ENCODE measurements at places on chromosomes 2 and 18.

DNA sequence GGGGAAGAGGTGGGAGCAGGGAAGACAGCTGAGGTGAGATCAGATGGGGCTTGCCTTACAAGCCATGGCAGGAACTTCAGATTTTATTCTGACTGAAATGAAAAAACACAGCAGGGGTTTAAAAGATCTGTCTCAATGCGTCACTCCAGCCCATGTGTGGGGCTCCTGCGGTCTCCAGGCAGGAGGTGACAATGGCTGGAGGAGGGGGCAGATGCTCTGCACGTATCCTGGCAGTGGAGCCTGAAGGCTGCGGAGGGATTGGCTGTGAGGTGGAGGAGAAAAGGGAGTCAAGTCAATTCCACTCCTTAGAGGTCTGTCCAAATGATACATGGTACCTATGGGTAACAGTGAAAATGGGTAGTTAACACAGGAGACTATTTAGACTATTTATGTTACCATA is 40.5 kb upstream of the KIDINS220 start:
- no peak for DNase-seq

- DNase-seq, result no peak
These were observed 125.3 kb downstream of the PIK3C3 start for GRCh38 chr18:42080340-42080739.

DNA sequence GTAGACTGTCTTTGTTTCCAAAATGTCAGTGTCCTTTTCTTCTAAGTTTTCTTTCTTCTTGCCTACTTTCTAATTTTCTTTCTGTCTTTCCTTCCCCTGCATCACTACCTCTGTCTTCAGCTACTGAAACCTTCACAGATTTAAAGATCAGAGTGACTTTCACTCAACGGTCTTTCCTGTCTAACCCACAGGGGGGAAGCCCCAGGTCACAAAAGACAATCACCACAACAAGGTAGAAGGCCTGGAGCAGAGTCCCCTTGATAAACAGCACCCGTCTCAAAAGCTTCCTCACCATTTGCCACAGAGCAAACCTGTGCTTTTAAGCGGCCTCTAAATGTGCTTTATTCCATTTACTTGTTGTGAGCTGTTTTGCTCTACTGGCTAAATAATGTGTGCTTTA is 665.4 kb downstream of the BCL11A start:
- DNase-seq, result no peak

GRCh38 chr2:10220045-10220901 is 82.4 kb upstream of the HPCAL1 start:
- DNase-seq, result no peak

DNA sequence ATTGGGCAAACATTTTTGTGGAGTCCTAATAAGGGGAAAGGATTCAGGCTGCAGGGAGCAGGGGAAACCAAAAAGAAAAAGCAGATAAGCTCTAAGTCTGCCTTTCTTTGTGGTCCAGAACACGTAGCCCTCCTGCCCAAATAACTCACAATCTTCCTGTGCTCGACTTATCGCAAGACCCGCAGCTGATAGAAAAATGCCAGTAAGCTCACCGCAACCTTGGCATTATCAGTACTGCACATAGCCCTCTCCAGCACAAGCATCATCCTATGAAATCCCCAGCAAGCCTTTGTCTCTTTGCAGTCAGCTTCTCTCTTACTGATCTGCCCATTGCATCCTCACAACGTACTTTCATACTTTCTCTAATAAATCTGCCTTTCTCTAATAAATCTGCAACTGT is 202.4 kb upstream of the HNRNPA3 start:
- DNase-seq, result no peak

DNA sequence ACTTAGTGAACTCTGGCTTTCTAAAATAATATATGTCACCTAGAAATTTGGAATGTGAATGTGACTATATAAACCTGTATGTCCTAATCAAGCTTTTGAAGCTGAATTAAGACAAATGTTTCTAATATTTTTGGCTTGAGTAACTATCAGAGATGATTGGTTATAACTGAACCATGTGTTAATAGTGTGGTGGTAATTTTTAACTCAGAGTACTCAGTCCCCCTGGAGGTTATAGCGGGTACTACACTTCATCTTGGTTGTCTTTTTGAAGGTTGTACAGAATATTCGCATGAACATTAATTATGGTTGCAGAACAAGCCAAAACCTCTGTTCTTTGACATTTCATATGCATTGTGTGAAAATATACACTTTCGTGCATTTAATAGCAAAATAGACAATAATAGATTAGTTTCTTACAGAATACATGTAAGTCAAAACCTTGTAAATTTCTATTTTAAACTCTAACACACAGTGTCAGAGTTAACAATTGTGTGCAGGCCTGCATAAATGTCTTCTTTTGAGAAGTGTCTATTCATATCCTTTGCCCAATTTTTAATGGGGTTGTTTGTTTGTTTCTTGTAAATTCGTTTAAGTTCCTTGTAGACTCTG is 86.0 kb downstream of the OSBPL6 start:
- no peak for DNase-seq

- no peak for DNase-seq
These were observed 13.3 kb downstream of the CHCHD5 start for GRCh38 chr2:112597537-112598322.

GRCh38 chr18:5601188-5601624 is 57.4 kb upstream of the EPB41L3 start:
- DNase-seq, result no peak

DNA sequence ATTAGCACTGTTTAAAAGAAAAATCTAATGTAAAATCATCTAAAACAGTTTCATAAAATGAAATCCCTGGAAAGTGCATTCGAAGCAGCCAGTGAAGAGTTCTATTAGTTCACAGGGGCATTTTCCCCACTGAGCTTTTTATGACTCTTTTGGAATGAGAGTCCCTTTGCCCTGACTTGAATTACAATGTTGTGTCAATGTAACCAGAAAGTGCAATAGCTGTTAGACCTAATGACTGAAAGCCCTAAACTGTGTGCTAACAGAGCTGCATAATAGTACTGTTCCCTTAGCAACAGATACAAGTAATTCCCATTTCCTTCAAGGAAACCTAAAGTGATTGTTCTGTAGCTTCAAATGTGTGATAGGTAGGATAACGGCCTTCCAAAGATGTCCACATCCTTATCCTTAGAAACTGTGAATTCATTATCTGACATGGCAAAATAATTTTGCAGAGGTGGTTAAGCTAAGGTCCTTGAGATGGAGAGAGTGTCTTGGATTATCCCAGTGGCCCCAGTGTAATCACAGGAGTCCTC is 134.4 kb downstream of the L3MBTL4 start:
- DNase-seq, result no peak

DNA sequence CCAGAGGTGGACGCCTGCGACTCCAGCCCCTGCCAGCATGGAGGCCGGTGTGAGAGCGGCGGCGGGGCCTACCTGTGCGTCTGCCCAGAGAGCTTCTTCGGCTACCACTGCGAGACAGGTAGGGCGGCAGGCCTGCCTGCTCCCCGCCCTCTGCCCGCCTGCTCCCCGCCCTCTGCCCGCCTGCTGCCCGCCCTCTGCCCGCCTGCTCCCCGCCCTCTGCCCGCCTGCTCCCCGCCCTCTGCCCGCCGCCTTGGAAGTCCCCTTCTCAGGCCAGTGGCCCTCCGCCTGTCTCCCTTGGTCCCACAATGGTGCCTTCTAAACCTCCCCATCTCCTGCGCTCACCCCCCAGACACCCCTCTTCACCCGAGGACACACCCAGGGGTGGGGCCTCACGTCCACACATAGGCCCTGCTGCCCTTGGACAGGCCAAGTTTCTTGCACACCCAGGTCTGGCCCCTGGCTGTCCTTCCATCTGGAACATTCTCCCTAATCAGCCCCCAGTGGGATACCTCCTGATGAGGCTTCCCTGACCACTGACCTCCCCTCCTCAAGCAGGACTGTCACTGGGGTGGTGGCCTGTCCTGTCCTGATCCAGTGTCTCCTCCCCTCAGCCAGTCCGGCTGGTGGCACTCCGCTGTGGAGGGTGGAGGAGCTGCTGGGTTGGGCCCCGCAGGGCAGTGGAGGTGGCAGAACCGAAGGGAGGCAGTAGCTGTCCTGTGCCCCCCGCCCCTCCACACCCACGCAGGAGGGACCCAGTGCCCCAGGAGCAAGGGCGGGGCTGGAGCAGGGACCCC is 37.9 kb downstream of the MTERF4 start:
- DNase-seq, result no peak

GRCh38 chr2:144249035-144249637 is 270.8 kb downstream of the ZEB2 start:
- no peak for DNase-seq

GRCh38 chr18:35511833-35512232 is 14.1 kb upstream of the INO80C start:
- DNase-seq, result no peak

DNA sequence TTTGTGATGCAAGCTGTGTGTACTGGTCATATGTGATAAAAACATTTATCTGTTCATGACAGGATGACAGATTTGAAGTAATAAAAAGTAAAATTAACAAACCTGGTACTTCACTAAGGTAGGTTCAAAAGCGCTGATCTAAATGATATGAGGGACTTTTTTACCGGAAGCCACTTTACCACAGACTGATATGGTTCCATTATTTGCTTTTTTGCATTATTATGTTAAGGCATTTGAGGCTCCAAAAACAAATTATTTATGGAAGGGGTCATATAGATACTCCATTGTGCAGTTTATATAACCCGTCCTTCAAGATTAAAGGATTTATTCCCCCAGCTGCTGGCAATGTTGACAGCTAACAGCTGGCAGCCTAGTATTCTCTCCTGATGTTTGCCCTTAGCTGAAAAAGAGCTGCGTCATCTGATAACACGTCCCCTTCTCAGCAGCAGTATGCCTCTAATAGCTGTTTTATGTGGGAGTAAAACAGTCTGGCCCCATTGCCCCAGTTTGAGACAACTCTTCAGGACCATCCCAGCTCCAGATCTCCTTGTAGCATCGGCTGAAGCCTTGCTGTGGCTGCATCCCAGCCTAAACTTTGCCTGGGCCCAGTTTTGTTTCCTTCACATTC is 84.8 kb upstream of the XIRP2 start:
- DNase-seq, result no peak
